ENCODE measurements at places on chromosomes 13 and 19. TPM values are rescaled to one million over a fixed set of nuclear protein-coding genes. Genes with fewer than 3 reads are reported as not detected.

DNA sequence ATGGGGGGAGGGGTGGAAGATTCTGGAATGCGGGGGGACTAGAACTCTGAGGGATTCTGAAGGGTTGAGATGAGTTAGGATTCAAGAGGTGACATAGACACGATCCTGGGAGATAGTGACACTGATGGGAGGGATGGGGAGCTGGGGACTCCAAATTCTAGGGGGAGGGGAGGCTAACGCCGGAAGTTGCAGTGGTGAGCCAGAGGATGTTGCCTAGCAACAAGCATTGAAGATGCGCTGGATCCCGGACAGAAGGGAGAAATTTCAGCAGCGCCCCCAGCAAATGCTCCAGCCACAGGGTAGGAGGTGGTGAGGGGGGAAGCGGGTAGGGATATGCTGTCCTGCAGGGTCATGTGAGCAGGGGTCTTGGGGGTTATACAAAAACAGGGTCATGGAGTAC, 6.9 kb upstream of the LTBP4 start:
- H3K4me3 ChIP-seq = no peak overlapping the region
- H3K27ac ChIP-seq = no peak overlapping the region

ZNF565 gene
- total RNA-seq = 4.6 TPM

GRCh38 chr19:48632692-48633147, 4.5 kb downstream of the DBP start:
- DNase-seq = peak; percentile 71
- H3K4me1 ChIP-seq = peaks cover 28% of the 10 kb centered on the region
- no peaks in the 10 kb centered on the region for H3K27me3 ChIP-seq
- H3K36me3 ChIP-seq = peaks cover 5% of the 10 kb centered on the region
- H3K4me3 ChIP-seq = peak overlapping the region; percentile 5

GRCh38 chr13:23541221-23541824, 28.9 kb upstream of the TNFRSF19 start:
- H3K36me3 ChIP-seq = no peaks in the 10 kb centered on the region
- H3K27ac ChIP-seq = no peak overlapping the region
- DNase-seq = no peak
- no peaks in the 10 kb centered on the region for H3K4me1 ChIP-seq

DNA sequence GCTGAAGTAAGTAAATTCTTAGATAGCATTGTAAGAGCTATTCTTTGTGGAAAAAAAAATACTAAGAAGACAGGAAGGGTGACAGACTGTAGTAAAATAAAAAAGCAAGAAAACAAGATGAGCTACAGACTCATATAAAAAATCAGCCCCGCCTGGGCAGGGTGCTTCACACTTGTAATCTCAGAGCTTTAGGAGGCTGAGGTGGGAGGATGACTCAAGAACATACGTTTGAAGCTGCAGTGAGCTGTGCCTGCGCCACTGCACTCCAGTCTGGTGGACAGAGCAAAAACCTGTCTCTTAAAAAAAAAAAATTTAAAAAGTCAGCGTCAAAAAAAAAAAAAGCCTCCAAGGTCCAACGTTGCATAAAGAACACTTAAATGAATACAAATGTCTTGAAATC, 102.1 kb downstream of the VWA8 start:
- H3K36me3 ChIP-seq = no peaks in the 10 kb centered on the region
- no peak overlapping the region for H3K27ac ChIP-seq
- H3K27me3 ChIP-seq = no peaks in the 10 kb centered on the region
- H3K4me3 ChIP-seq = no peak overlapping the region
- DNase-seq = no peak
- no peaks in the 10 kb centered on the region for H3K4me1 ChIP-seq

PEX11G gene
- total RNA-seq = 7.8 TPM

GRCh38 chr19:49690656-49691242, at the start of gene CPT1C:
Gene CPT1C, plus strand, starts transcription at chr19:49691116. Its CDS starts 1,137 bp downstream, at chr19:49692253.
- peak; percentile 83 for DNase-seq
- peak within 1 kb of the TSS; percentile 40 for H3K4me3 ChIP-seq
- no peaks in the 10 kb centered on the region for H3K27me3 ChIP-seq
- no peak within 1 kb of the TSS for H3K27ac ChIP-seq

DNA sequence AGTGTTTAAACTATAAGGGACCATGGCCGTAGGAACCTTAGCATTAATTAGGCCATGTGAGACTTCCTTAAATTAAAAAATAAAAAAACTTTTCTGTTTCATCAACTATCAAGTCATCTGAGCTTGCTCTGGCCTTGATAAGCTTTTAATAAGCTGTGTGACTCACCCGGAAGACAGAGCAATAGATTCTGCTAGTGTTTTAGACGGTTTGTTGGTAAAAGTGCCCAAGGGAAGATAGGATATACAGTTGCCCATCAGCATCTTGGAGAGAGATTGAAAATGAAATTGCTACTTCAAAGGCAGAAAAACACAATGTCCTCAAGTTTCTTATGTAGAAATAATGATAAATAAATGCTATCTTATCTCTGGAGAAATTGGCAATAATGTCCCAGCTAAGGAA, 31.2 kb upstream of the RCBTB2 start:
- H3K4me3 ChIP-seq = no peak overlapping the region
- no peak for DNase-seq
- no peak overlapping the region for H3K27ac ChIP-seq
- no peaks in the 10 kb centered on the region for H3K36me3 ChIP-seq
- H3K27me3 ChIP-seq = no peaks in the 10 kb centered on the region

- H3K27me3 ChIP-seq = no peaks in the 10 kb centered on the region
- DNase-seq = no peak
- H3K27ac ChIP-seq = no peak overlapping the region
- no peaks in the 10 kb centered on the region for H3K4me1 ChIP-seq
- H3K36me3 ChIP-seq = no peaks in the 10 kb centered on the region
Observed at GRCh38 chr19:8988204-8988603, 22.0 kb downstream of the MUC16 start.

RASL11A gene
- 42.4 TPM for total RNA-seq

GRCh38 chr19:2032296-2032941, 16.9 kb upstream of the BTBD2 start:
- no peaks in the 10 kb centered on the region for H3K36me3 ChIP-seq
- H3K4me1 ChIP-seq = peaks cover 9% of the 10 kb centered on the region
- no peak overlapping the region for H3K4me3 ChIP-seq
- H3K27me3 ChIP-seq = no peaks in the 10 kb centered on the region
- peak; percentile 80 for DNase-seq

LILRB1 gene
- total RNA-seq = 10.9 TPM

ZNF850 gene
- 4.2 TPM for total RNA-seq

GRCh38 chr13:36820222-36820621, 1.2 kb downstream of the RFXAP start:
- DNase-seq = no peak
- peak overlapping the region; percentile 60 for H3K4me3 ChIP-seq
- no peak overlapping the region for H3K27ac ChIP-seq

DNA sequence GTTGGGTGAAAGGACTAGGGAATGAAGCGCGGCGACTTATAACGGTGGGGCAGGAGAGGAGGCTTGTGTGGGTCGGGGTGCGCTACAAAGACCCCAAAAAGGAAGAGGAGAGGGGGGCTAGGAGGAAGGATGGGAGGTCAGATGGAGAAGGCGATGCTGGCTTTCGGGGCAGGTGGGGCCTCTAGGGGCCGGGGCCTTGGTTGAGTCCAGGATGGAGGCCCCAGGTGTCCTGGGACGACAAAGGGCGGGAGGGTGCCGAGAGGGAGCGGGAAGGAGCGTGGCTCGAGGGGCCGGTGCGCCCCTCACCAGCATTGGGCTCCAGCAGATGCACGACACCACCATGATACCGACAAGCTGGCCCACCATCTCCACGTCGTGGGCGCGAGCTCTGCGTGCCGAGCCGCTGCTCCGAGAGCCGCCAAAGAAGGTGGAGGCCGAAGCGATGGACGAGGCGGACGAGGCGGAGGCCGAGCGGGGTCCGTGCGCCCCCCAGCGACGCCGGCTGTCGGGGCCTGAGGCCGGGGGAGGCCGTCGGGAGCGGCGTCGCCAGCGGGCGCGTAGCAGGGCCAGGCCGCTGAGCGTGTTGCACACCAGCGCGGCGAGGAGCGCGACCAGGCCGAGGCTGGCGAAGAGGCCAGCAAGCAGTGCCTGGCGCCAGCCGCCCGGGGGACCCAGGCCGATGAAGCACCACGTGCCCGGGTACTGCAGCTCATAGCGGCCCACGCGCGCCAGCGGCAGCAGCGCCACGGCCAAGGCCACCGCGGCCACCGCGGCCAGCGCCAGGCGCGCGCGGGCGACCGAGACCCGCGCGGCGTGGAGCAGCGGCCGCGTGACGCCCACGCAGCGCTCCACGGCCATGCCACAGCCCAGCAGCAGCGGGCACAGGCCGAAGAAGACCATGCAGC, 1.8 kb downstream of the PTGER1 start:
- DNase-seq = peak; percentile 81
- peaks cover under 1% of the 10 kb centered on the region for H3K36me3 ChIP-seq
- H3K27me3 ChIP-seq = peaks cover 5% of the 10 kb centered on the region
- H3K4me3 ChIP-seq = no peak overlapping the region
- no peaks in the 10 kb centered on the region for H3K4me1 ChIP-seq
- no peak overlapping the region for H3K27ac ChIP-seq

FGF22 gene
- total RNA-seq = 0.19 TPM

- peaks cover 12% of the 10 kb centered on the region for H3K4me1 ChIP-seq
- no peaks in the 10 kb centered on the region for H3K27me3 ChIP-seq
- peak overlapping the region; percentile 48 for H3K4me3 ChIP-seq
- H3K27ac ChIP-seq = peak overlapping the region; percentile 94
- H3K36me3 ChIP-seq = peaks cover 2% of the 10 kb centered on the region
Observed at GRCh38 chr13:91347996-91348905, 764 bp downstream of the MIR17HG start.

KCNN4 gene
- total RNA-seq = 6.1 TPM

DNA sequence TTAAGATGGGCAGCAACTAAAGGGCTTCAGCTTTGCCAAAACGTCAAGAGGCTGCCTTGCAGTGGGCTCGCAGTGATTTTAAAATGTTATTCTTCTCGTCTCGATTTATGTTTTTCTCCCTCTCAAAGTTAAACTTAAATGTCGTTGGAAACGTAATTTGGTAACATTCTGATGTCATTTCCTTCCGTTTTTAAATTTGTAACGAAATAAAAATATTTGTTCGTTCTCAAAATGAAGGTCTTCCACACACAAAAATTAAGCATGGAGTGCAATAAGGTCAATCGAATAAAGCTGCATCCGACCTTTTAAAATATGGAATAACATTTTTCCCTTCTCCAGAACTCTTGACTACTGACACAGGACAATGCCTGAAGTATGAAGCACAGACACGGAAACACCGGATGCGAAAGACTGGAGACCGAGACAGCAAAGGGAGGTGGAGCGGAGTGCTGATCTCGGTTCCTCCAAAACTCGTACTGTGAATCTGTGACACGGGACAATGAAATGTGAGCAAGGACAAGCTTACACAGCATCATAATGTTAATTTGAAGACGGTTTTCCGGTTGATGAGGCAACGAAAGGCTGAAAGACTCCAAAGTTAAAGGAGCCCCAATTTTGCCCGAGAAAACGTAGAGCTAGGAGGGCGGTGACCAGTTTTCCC, 850 bp downstream of the MTMR6 start:
- H3K36me3 ChIP-seq = no peaks in the 10 kb centered on the region
- peaks cover 2% of the 10 kb centered on the region for H3K27me3 ChIP-seq
- DNase-seq = peak; percentile 59
- no peaks in the 10 kb centered on the region for H3K4me1 ChIP-seq
- peak overlapping the region; percentile 82 for H3K27ac ChIP-seq

NKG7 gene
- 7.9 TPM for total RNA-seq

CDC37 gene
- 139 TPM for total RNA-seq

ATP1A3 gene
- total RNA-seq = not detected

DNA sequence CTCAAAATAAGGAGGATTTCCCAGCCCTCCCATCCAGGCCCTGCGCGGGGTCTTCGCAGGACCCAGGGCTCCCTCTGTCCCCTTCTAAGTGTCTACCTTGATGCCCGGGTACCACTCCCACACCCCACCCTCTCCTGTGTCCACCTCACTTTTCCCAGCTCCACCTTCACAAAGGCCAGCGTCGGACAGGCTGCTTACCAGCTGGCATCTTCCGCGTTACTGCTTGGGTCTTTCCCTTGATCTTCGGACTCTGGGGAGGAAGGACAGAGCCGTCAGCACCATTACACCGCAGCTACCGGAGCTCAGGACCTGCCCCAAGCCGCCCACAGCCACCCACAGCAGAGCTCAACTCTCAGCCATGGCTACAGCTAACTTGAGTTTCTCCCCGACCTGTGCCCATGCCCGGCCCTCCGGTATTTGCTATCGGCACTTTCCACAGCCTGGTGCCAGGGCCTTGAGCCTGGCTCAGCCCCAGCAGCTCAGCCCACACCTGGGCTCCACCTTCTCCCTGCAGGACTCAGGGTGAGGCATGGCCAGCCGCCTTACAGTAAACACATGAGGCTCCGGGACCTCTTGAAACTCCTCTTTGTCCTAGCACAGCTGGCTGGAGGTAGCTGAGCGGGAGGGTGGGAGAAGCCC, 3.8 kb downstream of the C13orf46 start:
- H3K4me1 ChIP-seq = no peaks in the 10 kb centered on the region
- no peak for DNase-seq
- no peak overlapping the region for H3K27ac ChIP-seq
- no peaks in the 10 kb centered on the region for H3K27me3 ChIP-seq
- H3K4me3 ChIP-seq = no peak overlapping the region

- H3K4me3 ChIP-seq = no peak overlapping the region
- H3K27ac ChIP-seq = no peak overlapping the region
- no peak for DNase-seq
- H3K4me1 ChIP-seq = no peaks in the 10 kb centered on the region
- H3K27me3 ChIP-seq = no peaks in the 10 kb centered on the region
Observed at GRCh38 chr13:89465366-89465765, 1794.2 kb downstream of the SLITRK5 start.

GRCh38 chr19:33285441-33285927, 16.9 kb downstream of the CEBPA start:
- DNase-seq = no peak
- H3K27me3 ChIP-seq = no peaks in the 10 kb centered on the region
- H3K4me1 ChIP-seq = no peaks in the 10 kb centered on the region
- H3K27ac ChIP-seq = no peak overlapping the region

- H3K27ac ChIP-seq = no peak overlapping the region
- no peaks in the 10 kb centered on the region for H3K36me3 ChIP-seq
- H3K4me3 ChIP-seq = no peak overlapping the region
- DNase-seq = no peak
- no peaks in the 10 kb centered on the region for H3K27me3 ChIP-seq
Observed at GRCh38 chr13:78401873-78402707, 201.3 kb downstream of the POU4F1 start.

ATP4B gene
- total RNA-seq = 0.16 TPM

GRCh38 chr13:60448907-60449510, 52.0 kb downstream of the TDRD3 start:
- no peaks in the 10 kb centered on the region for H3K4me1 ChIP-seq
- no peak overlapping the region for H3K4me3 ChIP-seq
- peak; percentile 81 for DNase-seq
- no peaks in the 10 kb centered on the region for H3K36me3 ChIP-seq
- no peak overlapping the region for H3K27ac ChIP-seq

GNG7 gene
- 9.9 TPM for total RNA-seq

CEACAM1 gene
- total RNA-seq = 33.1 TPM

DNA sequence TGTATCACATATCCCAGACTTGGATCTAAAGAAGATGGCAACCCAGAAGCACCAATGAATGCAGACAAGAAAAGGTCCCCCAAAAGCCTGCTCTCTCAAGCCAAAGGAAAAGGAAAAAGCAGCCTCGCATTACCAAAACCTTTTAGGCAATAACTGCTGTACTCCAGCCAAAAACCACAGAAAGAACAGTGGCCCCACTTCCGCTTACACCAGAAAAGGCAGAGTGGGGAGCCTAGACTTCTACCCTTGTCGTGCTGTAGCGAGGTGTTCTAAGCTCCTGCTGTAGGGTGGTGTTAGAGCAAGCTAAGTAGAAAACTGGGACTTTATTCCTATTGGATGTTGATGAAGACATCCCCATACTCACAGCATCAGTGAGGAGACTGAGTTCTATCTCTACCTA, 244.0 kb upstream of the RXFP2 start:
- H3K4me3 ChIP-seq = no peak overlapping the region
- H3K36me3 ChIP-seq = no peaks in the 10 kb centered on the region
- H3K4me1 ChIP-seq = no peaks in the 10 kb centered on the region

Measured in kidney (tissue), 22 donors.